Stimulated activated CD4-positive, alpha-beta T cell treated with anti-CD3 and anti-CD28 coated beads, Interleukin-4, amount 100 ng/mL, for 48 hours (primary cell): ENCODE measurements at places on chromosomes 6 and 20.

DNA sequence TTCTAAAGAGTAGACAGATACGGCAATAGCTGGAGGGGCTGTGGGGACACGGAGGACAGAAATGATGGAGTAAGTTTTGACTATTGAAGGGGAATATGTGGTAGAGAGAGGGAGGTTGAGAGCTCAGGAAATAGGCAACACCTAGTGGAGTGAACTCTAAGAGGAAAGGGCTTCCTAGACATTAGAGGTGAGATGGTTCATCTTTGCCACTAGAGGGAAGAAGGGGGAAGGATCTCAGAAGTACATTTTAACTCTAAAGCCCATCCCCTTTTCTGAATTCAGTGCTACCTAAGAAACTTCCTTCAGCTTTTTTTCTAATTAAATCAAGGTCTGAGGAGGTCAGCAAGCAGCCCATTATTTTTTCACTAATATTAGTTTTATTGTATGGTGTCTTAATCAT, 689.4 kb upstream of the MAP3K7 start:
- no peak for DNase-seq

DNA sequence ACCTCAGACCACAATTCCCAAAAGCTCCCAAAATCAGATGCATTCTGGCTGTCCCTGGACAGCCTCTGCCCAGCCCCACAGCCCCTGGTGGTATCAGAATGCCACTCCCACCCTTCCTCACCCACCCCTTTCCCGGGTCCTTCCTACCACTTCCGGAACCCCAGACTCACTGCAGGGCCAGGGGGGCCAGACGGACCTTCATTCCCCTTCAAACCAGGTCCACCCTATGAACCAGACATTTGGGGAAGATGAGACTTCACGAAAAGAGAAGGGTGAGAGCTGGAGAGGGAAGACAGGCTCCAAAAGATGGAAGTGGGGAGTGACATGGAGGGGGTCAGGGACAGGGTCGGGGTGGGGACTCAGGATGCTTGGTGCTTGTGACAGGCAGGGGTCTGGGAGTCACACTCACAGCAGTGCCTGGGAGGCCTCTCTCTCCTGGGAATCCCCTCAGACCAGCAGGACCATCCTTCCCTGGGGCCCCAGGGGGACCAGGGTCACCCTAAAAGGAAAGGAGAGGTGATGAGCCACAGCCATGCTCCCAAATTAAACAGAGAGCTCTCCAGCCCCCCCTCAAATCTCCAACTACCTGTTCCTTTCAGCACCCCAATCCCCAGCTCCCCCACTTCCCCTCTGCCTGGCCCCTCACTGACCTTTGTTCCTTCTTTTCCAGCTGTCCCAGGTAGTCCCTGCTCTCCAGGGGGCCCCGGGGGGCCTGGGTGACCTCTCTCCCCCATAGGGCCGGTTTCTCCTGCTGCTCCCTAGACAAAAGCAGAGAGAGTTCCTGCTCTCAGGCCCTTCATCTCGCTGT, 20.2 kb downstream of the COL11A2 start:
- no peak for DNase-seq

GRCh38 chr6:144006736-144007477, 1.2 kb downstream of the PLAGL1 start:
- DNase-seq, result no peak

DNA sequence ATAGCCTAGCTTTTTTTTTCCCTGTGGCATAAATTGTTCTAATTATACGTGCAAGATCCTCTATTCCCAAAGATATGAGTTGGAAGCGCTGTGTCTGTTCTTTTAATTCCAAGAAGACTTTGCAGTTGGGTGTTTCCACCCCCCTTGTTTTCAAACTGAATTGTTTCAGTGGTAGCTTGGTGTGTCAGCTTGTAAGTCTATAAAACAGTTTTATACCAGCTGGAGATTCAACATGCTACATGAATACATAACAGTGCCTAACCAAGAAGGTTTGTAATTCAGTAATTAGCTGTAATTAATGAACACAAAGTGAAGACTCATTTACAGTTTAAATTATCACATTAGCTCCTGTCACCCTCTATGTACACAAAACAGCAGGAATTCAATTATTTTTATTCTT, 154.0 kb downstream of the ZNF217 start:
- DNase-seq, result no peak

DNA sequence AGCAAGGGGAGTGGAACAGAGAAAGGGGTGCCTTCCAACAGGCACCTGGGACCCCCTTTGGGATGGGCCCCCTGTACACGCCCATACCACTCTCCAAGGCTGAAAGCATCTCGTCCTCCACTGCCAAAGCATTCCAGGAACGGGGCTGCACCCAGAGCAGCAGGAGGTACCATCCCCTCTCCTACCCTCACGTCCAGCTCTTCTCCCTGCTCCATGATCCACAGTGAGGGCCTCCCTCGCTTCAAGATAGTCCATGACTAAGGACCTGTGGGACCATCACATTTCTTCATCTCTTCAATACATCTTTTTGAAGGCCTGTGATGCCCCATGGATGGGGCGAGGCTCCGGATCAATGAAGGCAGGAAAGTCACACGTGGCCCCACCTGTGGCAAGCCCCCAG, 209.9 kb downstream of the ANKRD60 start:
- no peak for DNase-seq

GRCh38 chr6:20020526-20020925, 183.4 kb downstream of the ID4 start:
- no peak for DNase-seq

- no peak for DNase-seq
These were observed 81.3 kb downstream of the RPP40 start for GRCh38 chr6:4922488-4923037.

DNA sequence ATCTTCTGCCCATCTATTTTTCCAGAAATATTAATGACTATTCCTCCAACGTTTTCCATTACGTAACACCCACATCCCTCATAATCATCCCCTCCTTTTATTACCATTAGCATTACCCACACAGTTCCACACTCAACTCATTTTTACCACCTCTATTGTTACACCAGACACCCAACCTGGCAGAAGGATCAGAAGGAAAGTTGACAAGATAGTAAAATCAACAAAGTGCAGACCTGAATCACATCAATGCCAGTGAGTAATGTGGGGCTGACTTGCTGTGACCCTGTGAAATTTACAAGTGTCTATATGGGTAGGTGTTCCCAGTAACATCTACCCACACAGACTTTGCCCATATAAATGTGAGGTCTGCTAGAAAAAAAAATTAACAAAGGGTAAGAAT, 568.2 kb downstream of the MAFB start:
- DNase-seq, result no peak
